ENCODE measurements at places on chromosomes 6 and 20. TPM values are rescaled to one million over a fixed set of nuclear protein-coding genes. Genes with fewer than 3 reads are reported as not detected.

DNA sequence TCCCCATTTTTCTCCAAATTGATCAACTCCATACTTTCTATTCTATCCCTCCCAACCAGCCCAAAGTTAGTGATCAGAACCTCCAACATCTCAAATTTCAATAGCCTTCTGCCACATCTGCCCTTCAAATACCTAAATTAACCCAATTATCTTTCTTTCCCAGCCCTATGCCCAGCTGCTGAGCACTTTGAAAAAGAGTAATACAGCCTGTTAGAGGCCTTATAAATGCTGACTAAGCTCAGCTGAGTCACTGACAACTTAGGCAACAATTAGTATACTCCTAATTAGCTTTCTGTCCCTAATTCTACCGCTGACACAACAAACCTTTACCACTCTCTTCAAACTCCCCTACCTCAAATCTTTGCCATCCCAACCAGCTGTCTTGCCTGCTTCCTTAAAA is 23.5 kb downstream of the RUNX2 start:
- no peaks in the 10 kb centered on the region for H3K27me3 ChIP-seq
- no peak overlapping the region for H3K27ac ChIP-seq
- no peak overlapping the region for H3K4me3 ChIP-seq
- H3K4me1 ChIP-seq, result peaks cover 7% of the 10 kb centered on the region
- H3K36me3 ChIP-seq, result no peaks in the 10 kb centered on the region

The FAM50B gene
- total RNA-seq, result 6.1 TPM

The SLC22A7 gene
- not detected for total RNA-seq

- H3K27me3 ChIP-seq, result no peaks in the 10 kb centered on the region
- H3K36me3 ChIP-seq, result peaks cover under 1% of the 10 kb centered on the region
- H3K27ac ChIP-seq, result no peak overlapping the region
- DNase-seq, result no peak
- no peak overlapping the region for H3K4me3 ChIP-seq
Observed at GRCh38 chr6:20448828-20449227, 47.1 kb downstream of the E2F3 start.

DNA sequence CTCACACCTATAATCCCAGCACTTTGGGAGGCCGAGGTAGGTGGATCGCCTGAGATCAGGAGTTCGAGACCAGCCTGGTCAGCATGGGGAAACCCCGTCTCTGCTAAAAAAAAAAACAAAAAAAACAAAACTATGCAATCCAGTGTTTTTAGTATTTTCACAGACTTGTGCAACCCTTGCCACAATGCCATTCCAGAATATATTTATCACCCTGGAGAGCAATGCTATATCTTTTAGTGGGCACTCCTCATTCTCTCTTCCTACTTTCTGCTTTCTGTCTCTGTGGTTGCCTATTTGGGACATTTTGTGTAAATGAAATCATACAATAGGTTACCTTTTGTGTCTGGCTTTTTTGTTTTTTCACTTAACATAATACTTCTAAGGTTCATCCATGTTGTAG is 39.1 kb upstream of the MROH8 start:
- H3K27me3 ChIP-seq, result no peaks in the 10 kb centered on the region
- no peak overlapping the region for H3K27ac ChIP-seq
- peaks cover 15% of the 10 kb centered on the region for H3K4me1 ChIP-seq
- peak; percentile 25 for DNase-seq
- peaks cover 29% of the 10 kb centered on the region for H3K36me3 ChIP-seq

GRCh38 chr6:44128020-44128917 is 915 bp downstream of the TMEM63B start:
- peak; percentile 80 for DNase-seq
- no peaks in the 10 kb centered on the region for H3K27me3 ChIP-seq
- H3K4me1 ChIP-seq, result peaks cover 23% of the 10 kb centered on the region
- H3K27ac ChIP-seq, result no peak overlapping the region
- no peaks in the 10 kb centered on the region for H3K36me3 ChIP-seq

- H3K36me3 ChIP-seq, result no peaks in the 10 kb centered on the region
- H3K27me3 ChIP-seq, result no peaks in the 10 kb centered on the region
- peaks cover 16% of the 10 kb centered on the region for H3K4me1 ChIP-seq
- H3K4me3 ChIP-seq, result no peak overlapping the region
Observed at GRCh38 chr20:39066471-39067242, 104.5 kb downstream of the DHX35 start.

DNA sequence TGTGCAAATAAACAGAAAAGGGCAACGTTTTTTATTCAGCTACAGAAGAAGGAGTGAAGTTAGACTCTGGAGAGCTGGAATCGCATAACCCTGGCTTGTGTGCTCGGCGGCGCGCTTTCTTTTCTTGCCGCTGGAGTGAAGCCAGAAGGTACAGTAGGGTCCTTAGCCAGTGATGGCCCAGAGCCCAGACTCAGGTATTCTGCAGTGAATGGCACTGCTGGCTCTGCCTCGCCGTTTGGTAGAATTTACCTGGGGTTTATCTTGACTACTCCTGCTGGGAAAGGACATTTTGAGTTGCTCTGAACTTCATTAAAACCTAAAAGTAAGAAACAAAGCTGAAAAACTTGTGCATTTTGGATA is 56.9 kb upstream of the TIAM2 start:
- no peak overlapping the region for H3K27ac ChIP-seq
- H3K36me3 ChIP-seq, result no peaks in the 10 kb centered on the region
- H3K27me3 ChIP-seq, result no peaks in the 10 kb centered on the region
- no peak for DNase-seq

The PREX1 gene
- total RNA-seq, result 0.63 TPM

The TEAD3 gene
- 12.0 TPM for total RNA-seq

The TMEM74B gene
- total RNA-seq, result not detected

The PTCRA gene
- not detected for total RNA-seq

- H3K36me3 ChIP-seq, result no peaks in the 10 kb centered on the region
- peaks cover 11% of the 10 kb centered on the region for H3K27me3 ChIP-seq
- no peak overlapping the region for H3K4me3 ChIP-seq
- no peak overlapping the region for H3K27ac ChIP-seq
Observed at GRCh38 chr6:41648921-41649320, 10.7 kb downstream of the MDFI start.

DNA sequence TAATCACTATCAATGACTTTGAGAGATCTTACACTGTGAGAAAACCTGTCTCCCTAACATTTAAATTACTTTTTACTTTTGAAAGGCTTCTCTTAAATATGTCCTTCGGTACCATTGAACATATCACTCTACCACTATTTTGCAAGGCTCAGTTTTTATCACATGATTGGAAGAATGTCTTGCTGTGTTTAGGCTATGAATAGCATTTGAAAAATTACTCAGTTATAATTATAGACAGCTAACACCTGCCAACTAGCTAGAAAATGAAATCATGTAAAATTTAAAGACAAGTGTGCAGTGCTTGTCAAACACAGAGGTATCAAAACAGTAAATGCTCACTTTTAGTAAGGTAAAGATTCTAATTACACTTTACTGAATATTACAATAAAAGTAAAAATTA is 11.0 kb downstream of the SESN1 start:
- no peak overlapping the region for H3K27ac ChIP-seq
- H3K27me3 ChIP-seq, result no peaks in the 10 kb centered on the region
- no peaks in the 10 kb centered on the region for H3K4me1 ChIP-seq
- DNase-seq, result no peak

DNA sequence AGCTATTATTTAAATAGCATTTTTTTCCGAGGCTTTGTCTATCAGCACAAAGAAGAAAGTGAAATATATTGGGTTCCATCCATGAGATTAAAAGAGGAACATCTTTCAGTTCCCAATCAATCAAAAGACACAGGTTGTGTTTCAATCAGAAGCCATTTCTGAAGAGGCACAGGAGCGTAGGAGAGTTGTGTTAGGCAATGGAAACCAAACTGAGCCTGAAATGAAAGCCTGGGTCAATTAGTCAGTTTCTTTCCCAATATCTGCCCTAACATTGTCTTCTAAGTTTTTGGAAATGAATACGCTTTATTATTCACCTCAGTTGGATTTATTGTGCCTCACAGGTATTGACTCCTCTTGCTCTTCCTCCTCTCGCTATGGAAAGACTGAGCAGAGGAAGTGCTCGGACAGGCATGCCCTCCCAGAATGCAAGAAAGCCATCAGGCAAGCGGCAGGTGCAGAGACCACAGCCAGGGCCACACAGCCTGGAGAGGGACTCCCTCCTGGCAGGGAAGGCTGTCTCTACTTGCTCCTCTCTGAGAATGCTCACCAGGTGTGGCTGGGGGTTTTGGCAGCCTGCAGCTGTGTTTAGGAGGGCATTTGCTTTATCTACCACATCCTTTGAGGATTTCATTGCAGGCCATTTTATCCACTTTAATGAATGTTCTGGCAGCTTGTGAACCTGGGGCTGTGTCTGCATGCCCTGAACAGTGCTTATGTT is 100.8 kb upstream of the NEDD9 start:
- no peaks in the 10 kb centered on the region for H3K27me3 ChIP-seq
- no peak for DNase-seq
- H3K4me1 ChIP-seq, result peaks cover 11% of the 10 kb centered on the region
- H3K27ac ChIP-seq, result no peak overlapping the region
- no peak overlapping the region for H3K4me3 ChIP-seq

DNA sequence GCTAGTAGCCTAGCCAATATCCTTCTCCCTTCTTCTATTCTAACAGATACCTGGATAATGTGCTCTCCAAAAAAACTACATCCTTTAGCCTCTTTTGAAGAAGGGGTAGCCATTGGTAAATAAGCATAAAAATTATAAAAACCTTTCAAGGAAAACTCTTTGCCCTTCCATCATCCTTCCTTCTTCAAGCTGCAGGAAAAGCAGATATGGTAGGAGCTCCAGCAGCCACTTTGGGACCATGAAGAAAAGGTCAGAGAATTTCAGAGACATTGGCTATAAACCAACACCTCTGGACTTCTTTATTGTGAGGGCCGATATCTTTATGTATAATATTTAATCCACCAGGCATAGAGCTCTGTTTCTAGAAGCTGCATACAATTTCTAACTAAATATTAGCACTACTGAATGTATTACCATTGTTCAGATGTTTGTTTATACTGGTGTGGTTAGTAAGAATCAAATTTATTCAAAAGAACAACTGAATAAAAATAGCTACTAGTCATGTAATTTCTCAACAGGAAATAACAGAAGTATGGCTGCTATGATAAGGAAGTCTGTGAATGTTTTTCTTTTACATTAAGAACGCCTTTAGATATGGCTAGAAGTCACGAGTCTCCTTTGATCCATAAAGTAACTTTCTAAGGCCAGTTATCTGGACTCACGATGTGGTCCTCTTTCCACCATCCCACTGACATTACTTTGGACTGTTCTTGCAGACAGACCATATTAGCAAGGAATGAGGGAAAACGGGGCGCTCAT is 32.2 kb downstream of the MYLK4 start:
- no peak overlapping the region for H3K4me3 ChIP-seq
- no peaks in the 10 kb centered on the region for H3K27me3 ChIP-seq
- H3K36me3 ChIP-seq, result no peaks in the 10 kb centered on the region
- H3K4me1 ChIP-seq, result peaks cover 11% of the 10 kb centered on the region
- H3K27ac ChIP-seq, result no peak overlapping the region

DNA sequence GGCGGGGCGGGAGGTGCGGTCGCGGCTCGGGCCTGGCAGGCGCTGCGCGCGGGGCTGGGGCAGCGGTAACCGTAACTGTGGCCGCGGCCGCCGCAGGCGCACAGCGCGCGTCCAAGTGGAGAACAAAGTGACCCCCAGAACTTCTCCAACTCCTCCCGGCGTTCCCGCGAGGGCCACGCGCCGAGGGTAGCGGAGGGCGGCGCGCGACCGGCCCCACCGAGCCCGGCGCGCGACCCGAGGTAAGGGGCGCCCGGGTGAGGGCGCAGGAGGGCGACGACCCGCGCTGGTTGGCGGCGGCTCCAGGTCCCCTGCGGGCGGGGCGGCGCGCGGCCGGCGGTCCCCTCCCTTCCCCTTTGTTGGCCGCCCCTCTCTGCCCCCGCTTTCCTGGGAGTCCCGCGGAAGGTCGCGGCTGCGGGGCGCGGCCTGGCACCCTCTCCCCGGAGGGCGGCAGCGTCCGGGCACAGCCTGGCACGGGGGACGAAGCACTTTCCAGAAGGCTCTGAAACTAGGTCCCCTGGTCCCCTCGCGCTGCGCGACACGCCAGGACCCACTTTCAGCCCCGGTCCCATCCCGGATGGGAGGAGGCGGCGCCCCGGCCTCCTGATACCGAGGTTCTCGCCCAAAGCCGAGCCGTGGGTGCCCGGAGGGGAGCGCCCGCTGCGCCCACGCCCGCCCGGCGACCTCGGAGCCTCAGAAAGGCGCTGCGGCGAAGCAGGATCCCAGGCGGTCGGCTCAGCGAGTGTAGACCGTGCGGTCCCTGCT is at the start of gene TIAM2:
TSS of gene TIAM2 (plus strand) at position 62 of the 762 bp plus-strand sequence. CDS start 133,909 bp downstream, outside the sequence.
- no peaks in the 10 kb centered on the region for H3K27me3 ChIP-seq
- no peaks in the 10 kb centered on the region for H3K36me3 ChIP-seq
- 0 out of 2 replicates have a peak, but pooled peaks cover 7% of the 10 kb centered on the region for H3K4me1 ChIP-seq
- peak; percentile 55 for DNase-seq
- H3K4me3 ChIP-seq, result peak within 1 kb of the TSS; percentile 80
- H3K27ac ChIP-seq, result no peak within 1 kb of the TSS

DNA sequence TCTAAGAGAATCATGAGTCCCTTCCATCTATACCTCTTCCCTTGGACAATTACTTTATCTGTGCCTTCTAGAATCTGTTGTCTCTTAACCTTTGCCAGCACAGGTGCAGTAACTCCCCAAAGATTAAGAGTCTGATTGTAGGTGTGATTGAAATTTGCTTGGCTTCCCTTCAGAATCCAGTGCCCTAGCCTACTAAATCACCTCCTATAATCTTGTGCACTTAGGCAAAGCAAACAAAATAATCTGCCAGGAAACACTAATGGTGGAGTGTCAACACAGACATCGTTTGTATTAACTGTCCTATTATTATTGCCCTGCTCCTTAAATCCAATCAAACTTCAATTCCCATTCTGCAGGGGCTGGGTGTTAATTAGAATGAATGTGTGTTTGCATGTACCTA is 28.0 kb downstream of the ID4 start:
- H3K27ac ChIP-seq, result no peak overlapping the region
- peaks cover 10% of the 10 kb centered on the region for H3K4me1 ChIP-seq
- peaks cover 12% of the 10 kb centered on the region for H3K27me3 ChIP-seq
- no peak for DNase-seq
- no peaks in the 10 kb centered on the region for H3K36me3 ChIP-seq

The CLIC1 gene
- 576 TPM for total RNA-seq

- H3K36me3 ChIP-seq, result no peaks in the 10 kb centered on the region
- H3K4me3 ChIP-seq, result peak overlapping the region; percentile 58
- H3K27ac ChIP-seq, result no peak overlapping the region
- peaks cover 7% of the 10 kb centered on the region for H3K4me1 ChIP-seq
- DNase-seq, result no peak
- peaks cover 30% of the 10 kb centered on the region for H3K27me3 ChIP-seq
Observed at GRCh38 chr20:54174457-54175175, 830 bp upstream of the CYP24A1 start.

DNA sequence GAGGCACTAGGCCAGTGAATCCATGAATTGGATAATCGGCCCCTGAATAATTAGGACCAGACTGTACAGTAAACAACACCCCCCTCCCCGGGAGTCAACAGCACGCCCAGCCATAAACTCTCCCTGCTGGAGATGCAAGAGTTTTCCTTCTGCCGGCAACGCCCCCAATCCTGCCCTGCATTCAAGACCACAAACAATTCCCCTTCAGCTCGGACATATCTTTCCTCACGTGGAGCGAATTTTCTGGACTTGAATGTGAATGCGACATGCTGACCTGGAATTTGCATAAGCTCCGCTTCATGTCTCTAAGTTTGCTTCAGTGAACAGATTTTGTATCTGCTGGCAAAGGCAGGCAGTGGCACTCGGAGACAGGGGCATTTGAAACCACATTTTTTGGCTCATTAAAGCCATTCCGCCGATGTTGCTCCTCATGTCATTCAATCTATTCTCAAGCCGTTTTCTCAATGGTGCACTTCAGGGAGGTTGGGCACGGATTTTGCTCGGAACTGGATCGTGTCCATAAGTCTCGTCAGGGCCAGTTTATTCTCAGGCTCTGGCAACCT is 38.0 kb upstream of the GMPR start:
- DNase-seq, result peak; percentile 34
- no peaks in the 10 kb centered on the region for H3K36me3 ChIP-seq
- H3K4me1 ChIP-seq, result peaks cover 5% of the 10 kb centered on the region
- H3K27me3 ChIP-seq, result peaks cover 15% of the 10 kb centered on the region
- H3K4me3 ChIP-seq, result peak overlapping the region; percentile 62
